ENCODE measurements at places on chromosomes 16 and 17.

DNA sequence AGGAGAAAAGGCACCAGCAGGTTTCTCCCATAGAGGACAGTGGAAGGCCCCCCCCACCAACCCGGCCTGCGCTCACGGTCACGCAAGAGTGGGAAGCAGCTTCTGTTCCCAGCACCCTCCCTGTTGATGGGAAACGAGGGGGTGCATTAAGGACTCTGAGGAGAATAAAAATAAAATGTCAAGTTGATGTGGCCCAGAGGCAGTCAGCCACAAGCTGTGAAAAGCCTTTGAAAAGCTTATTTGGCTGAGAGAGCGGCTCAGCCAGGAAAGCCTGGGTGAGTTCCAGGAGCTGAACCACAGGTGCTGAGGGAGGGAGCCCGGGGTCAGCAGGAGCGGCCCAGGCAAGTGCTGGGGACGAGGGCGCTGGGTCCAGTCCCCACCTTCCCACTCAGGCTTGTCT, 26.9 kb upstream of the SPATA32 start:
- DNase-seq = no peak

DNA sequence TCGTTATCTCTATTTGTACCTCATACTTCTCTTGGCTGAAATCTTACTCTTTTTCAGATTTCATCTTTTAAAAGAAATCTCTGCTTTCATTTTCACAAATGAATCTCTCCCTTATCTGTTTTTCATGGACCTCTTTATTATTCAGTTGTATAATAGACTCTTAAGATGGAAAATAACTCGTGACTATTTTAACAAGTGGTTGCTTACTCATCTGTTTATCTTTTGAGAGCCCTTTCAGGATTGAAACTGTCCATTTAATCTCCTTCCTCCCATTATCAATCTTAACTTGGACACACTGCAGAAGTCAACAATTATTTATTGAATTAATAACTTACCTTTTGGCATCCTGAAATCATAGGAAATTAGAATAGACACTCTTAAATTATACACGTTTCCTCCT, 68.8 kb downstream of the ABCA8 start:
- no peak for DNase-seq

DNA sequence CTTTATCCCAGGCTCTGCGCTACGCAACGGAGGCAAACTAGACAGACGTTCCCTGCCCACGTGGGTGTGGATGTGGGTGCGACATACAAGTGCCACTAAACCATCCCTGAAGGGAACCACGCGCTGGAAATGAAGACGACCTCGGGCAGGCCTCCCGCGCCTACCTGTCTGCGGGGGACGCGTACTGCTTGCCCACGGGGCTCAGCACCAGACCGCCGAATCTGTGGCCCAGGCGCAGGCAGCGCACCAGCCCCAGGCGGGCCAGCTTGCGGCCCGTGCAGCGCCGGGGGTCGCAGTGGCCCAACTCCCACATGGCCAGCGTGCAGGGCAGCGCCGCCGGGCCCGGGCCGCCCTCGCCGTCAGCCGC, 480 bp downstream of the TSR3 start:
- no peak for DNase-seq

- no peak for DNase-seq
Observed at GRCh38 chr17:4858068-4858881, 25.1 kb downstream of the MINK1 start.

GRCh38 chr17:63629627-63630026, 7.4 kb downstream of the MAP3K3 start:
- DNase-seq = no peak

- DNase-seq = no peak
Observed at GRCh38 chr16:27053996-27054395, 12.7 kb upstream of the C16orf82 start.

GRCh38 chr16:30355954-30356308, 823 bp upstream of the CD2BP2 start:
- no peak for DNase-seq

All from NCI-H1417 treated with DMSO at 0.1 percent for 48 hours (cell line).